ENCODE measurements at places on chromosomes 12 and 14.

- DNase-seq: no peak
Observed at GRCh38 chr12:88303335-88303734, 161.2 kb downstream of the TMTC3 start.

- no peak for DNase-seq
Observed at GRCh38 chr12:54296393-54297099, 4.3 kb downstream of the NFE2 start.

- no peak for DNase-seq
Observed at GRCh38 chr12:66667906-66668305, 11.0 kb downstream of the GRIP1 start.

DNA sequence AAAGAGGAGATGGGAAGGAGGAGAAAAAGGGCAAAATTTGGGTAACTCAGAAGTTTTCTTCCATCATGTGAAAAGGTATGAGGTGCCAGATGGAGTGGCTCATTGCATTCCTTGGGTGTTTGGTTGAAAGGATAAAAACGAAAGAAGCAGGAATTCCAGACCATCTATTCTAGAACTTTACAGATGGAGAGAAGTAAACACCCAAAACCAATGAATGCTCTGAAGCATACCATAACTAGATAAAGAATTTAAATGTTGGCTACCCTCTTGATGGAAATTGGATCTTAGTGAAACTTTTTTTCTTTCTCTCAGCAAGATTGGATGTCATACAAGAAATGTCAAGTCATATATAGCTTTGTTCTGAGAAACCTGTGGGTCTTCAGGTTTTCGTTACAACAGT, 175.6 kb upstream of the FAR2 start:
- DNase-seq: no peak

DNA sequence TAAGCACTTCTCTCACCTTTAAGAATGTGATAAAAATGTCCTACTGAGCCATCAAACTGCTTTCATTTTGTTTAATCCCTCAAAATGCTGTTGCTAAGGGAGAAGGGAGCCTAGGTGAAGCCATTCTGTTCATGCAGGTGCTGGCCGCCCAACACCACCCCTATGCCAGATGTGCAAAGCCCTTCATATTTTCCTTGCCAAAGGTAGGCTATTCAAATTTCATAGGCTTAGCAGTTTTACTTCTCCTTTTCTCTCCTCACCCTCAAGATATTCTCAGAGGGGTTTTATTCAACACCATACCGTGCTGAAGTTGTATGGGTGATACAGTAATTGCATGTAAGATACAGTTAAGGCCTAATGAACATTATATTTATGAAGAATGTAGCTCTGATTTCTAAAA, 461.7 kb downstream of the GXYLT1 start:
- no peak for DNase-seq

- no peak for DNase-seq
Observed at GRCh38 chr14:104049576-104050240, 35.8 kb upstream of the ASPG start.

GRCh38 chr14:77177702-77178101, 3.9 kb upstream of the TMEM63C start:
- no peak for DNase-seq

GRCh38 chr12:65614259-65614889, 209.9 kb upstream of the HMGA2 start:
- no peak for DNase-seq

GRCh38 chr12:108694812-108695278, 36.5 kb downstream of the CORO1C start:
- DNase-seq: peak; percentile 82

DNA sequence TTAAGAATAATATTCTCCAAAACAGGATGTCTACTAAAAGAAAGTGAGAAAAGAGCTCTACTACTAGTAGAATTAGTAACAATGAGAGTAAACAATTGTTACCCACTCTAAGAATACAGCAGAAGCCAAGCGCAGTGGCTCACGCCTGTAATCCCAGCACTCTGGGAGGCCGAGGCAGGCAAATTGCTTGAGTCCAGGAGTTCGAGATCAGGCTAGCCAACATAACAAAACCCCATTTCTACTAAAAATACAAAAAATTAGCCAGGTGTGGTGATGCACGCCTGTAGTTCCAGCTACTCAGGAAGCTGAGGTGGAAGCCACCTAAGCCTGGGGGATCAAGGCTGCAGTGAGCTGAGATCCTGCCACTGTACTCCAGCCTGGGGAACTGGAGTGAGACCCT, 4.7 kb downstream of the DNAJC14 start:
- no peak for DNase-seq

GRCh38 chr12:59383079-59383822, 212.6 kb upstream of the SLC16A7 start:
- DNase-seq: peak; percentile 73

- no peak for DNase-seq
Observed at GRCh38 chr12:63815482-63815852, 29.0 kb upstream of the SRGAP1 start.

DNA sequence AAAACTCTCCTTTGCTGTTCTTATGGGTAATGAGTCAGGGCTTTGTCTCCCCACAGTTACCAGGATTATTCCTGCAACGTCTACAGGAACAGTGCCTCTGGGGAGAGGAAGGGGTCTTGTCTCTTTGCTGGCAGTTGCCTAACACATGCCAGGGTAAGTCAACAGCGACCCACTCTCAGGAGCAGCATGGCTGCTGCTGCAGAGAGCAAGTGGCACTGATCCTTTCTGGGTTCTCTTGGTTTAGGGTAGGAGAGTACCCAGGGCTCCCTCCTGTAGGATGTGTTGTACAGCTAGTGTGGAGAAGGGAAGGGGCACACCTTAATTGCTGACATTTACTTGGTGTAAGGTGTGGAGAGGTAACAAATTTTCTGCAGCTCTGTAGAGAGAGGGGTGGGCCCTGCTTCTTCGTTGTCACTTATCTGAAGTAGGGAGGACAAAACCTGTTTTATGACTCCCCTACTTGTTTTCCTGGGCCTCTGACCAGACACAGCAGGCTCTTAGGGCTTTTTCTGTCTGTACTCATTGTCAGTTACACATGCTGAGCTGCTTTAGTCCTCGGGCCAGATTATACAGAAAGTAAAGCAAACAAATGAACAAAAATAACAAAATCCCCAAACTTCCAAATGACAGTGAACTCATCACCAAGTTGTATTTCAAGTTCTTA, 168.2 kb downstream of the ACSS3 start:
- no peak for DNase-seq

DNA sequence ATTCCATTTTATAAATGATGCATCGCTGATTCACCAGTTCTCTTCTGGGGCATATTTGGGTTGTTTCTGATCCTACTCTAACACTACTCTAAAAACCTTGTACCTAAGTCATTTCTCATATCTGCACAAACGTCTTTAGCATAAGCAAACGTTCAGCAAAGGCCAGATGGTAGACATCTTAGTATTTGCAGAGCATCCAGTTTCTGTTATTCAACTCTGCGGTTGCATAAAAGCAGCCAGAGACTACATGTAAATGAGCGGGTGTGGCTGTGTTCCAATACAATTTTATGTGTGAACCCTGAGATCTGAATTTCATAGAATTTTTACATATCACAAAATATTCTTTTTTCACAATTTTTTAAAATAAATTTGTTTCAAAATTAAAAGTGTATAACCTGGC, 22.8 kb upstream of the MMP17 start:
- DNase-seq: no peak

DNA sequence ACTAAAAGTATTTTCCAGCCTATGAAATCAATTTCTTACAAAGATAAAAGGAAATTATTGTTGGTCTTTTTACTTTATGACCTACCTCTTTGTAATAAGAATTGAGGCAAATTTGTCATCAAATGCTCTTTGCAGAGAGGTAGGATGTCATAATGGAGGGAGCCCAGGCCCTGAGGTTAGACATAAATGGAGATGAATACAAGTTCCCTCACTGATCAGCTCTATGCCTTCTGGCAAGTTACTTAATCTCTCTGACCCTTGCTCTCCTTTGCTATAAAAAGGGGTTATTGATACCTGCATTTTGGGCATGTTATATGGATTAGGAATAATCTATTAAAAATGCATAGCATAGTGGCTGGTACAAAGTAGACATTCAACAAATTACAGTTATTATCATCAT, 146.9 kb upstream of the KRR1 start:
- DNase-seq: peak; percentile 10

GRCh38 chr12:91778091-91778832, 367.4 kb downstream of the BTG1 start:
- DNase-seq: peak; percentile 8

DNA sequence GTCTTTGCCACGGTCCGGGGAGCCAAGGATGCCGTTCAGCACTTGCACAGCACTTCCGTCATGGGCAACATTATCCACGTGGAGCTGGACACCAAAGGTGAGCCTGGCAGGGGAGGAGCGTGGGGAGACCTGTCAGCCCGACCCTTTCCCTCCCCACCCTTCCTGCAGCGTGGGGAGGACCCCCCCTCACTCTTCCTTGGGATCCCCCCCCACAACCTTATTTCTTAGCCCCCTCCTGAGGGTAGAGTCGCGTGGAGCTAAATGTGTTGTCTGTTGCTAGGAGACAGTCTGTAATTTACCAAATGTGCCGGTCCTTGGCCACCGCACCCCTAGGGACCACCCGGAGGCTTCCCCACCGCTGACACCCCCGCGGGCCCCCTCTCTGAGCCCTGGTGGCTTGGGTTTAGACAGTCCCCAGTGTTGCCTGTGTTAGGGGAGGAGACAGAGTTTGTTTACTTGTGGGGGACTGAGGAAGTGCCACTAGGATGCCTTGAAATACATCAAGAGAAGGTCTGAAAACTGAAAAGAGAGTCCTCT, 2.3 kb downstream of the SETD1B start:
- DNase-seq: no peak

GRCh38 chr12:121561009-121561395, 19.8 kb downstream of the KDM2B start:
- DNase-seq: no peak

DNA sequence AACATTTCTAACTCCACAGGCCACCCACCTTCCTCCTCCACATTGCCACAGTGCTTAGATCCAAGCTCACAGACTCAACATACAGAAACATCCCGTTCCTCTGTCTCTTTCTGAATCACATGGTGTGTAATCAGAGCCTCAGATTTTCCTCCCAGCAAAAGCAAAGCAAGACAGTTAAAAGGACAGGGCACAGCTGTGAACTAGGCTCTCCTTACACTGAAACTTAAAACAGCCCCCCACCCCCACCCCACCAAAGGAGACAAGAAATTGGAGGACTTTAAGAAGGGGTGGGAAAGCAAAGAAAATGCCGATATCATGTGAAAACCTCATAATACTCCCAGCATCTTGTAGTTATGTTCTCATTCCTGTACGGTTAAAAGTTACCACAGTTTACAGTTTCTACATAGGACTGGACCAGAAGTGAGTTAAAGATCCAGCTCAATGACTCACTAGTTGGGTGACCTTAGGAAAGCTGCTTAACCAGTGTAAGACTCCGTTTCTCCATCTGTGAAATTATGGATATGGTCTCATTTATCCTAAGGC, 4.8 kb downstream of the YBX3 start:
- peak; percentile 82 for DNase-seq

DNA sequence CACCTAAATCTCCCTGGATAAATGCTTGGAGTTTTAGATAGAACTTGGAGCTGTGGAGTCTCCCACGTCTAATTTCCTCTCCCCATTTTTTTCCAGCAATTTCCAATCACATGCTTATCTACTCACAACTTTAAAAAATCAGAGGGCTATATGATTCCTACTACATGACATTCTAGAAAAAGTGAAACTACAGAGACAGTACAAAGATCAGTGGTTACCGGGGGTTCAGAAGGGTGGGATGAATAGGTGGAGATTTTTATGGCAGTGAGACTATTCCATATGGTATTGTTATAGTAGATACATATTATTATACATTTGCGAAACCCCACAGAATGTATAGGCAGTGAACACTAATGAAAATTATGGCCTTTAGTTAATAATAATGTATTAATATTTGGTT, 35.5 kb downstream of the ATF7 start:
- no peak for DNase-seq

- no peak for DNase-seq
Observed at GRCh38 chr14:100816950-100817901, 8.7 kb upstream of the MEG3 start.

GRCh38 chr12:15787778-15788177, 1.4 kb downstream of the EPS8 start:
- no peak for DNase-seq

DNA sequence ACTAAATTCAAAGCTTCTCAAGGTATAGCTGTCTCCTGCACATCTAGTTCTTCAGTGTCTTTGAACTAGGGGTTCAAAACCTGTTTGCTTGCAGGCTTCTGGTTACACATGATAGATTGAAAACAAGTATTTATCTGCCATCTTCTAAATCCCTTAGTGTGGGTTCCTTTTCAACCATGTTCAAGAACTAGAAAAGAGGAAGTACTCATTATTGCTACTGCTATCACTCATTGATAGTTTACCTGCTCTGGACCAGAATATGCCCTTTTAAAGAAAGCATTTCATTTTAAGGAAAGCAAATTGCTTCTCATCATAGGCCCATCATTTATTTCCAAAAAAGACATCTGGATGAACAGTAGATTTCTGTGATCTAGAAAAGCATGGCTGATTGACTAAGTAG, 37.1 kb upstream of the VSX2 start:
- no peak for DNase-seq

DNA sequence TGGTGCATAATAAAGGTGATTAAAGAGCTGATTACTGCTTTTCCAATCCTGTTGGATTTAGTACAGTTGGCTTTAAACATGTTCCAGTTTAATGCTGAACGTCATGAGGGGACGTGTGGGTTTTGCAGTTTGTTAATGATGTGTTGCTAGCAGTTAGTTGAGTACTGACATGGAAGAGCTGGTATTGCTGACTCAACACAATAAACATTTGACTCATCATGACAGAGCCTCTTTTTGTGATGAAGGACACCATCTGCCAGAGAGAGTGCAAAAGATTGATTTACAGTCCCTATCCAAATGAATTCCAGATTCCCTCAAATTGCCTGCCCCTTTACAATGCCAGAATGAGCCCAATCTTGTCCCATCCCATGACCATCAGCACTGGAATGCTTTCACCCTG, 346.2 kb upstream of the PRICKLE1 start:
- peak; percentile 76 for DNase-seq

- no peak for DNase-seq
Observed at GRCh38 chr14:20001863-20002262, at the start of gene OR4Q2. TSS of gene OR4Q2 (plus strand) at chr14:20002163.

DNA sequence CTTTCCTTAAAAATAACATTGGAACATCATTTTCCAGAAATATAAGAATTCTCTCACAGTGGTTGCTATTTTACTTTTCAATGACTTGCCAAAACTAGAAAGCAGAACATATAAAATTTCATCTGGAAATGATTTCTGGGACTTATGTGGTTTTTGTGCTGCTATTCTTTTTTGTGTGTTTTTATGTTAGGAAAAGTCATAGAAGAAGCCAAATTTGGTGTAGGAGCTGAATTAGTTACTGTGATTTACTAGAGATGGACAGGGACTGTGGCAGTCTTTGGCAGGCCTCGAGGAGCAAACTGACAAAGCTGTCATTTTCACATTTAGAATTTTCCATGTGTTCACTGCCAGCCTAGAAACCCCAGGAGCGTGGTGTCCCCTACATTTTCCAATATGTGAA, 38.3 kb upstream of the LDHB start:
- DNase-seq: no peak

- no peak for DNase-seq
Observed at GRCh38 chr14:102668291-102668873, 75.9 kb downstream of the RCOR1 start.
